ENCODE measurements at places on chromosomes 1 and 21.

DNA sequence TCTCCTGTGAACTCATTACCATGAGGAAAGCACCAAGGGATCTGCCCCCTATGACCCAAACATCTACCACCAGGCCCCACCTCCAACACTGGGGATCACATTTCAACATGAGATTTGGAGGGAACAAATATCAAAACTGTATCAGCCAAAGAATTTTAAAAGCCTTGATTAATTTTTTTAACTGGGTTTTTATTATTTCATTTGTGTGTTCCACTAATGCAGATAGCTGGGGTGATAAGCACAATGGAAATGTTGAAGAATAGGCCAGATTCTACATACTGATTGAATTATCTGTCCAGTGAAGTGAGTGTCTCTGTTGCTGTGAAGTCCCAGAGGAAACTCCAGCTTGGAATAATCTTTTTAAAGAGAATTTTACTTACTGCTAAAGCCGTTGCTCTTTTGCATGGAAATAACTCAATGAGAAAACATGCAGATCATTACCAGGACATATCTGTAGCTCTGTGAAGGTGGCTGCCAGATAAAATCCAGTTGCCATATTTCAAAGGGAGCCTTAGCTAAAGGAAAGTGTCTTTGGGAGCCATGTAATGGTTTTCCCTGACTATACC is 44.4 kb upstream of the DHCR24 start:
- no peak for DNase-seq
- H3K4me3 ChIP-seq = no peak overlapping the region
- no peaks in the 10 kb centered on the region for H3K4me1 ChIP-seq
- no peak overlapping the region for H3K27ac ChIP-seq
- H3K36me3 ChIP-seq = no peaks in the 10 kb centered on the region

DNA sequence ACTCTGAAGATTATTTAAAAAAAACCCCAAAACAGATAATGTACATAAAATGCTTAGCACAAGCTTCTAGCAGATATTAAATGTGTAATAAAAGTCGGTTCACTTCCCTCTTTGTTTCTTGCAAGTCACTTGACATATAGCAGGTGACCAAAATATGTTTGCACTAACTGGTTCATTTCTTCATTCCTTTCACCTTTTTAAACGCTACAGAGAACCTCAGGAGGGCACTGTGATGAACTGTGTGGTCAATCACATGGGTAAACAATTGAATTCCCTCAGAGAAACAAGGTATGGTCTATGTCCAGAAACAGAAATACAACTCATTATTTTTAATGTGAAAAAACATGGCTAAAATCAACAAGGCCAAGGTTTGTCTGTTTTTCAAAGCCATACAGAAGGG is 51.3 kb upstream of the BCL10 start:
- H3K4me3 ChIP-seq = no peak overlapping the region
- no peak overlapping the region for H3K27ac ChIP-seq
- no peaks in the 10 kb centered on the region for H3K36me3 ChIP-seq
- no peaks in the 10 kb centered on the region for H3K27me3 ChIP-seq
- H3K4me1 ChIP-seq = no peaks in the 10 kb centered on the region

- H3K4me3 ChIP-seq = no peak overlapping the region
- no peak for DNase-seq
- no peaks in the 10 kb centered on the region for H3K36me3 ChIP-seq
- no peaks in the 10 kb centered on the region for H3K27me3 ChIP-seq
- H3K27ac ChIP-seq = no peak overlapping the region
Measured at GRCh38 chr1:103459346-103459745, 66.2 kb upstream of the RNPC3 start.

GRCh38 chr1:203039609-203040512 is 13.6 kb downstream of the PPFIA4 start:
- no peak overlapping the region for H3K27ac ChIP-seq
- H3K27me3 ChIP-seq = no peaks in the 10 kb centered on the region

DNA sequence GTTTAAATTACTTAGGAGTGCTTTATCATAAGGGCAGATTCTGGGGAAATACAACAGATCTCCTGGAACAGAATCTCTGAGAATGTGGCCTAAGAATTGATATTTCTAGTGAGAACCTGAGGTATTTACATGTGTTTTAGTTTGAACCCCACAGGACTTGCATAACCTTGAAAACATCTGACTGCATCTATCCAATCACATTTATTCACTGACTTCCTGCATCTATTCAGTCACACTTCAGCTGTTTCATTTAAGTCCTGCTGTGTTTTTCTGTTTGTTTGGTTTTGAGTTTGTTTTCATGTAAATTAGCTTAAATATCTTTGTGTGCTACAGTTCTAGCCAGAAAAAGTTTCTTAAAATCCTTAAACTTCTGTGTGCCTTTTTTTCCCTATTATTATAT is 1260.7 kb downstream of the PLA2G4A start:
- H3K27me3 ChIP-seq = no peaks in the 10 kb centered on the region
- no peaks in the 10 kb centered on the region for H3K4me1 ChIP-seq
- H3K27ac ChIP-seq = no peak overlapping the region
- H3K4me3 ChIP-seq = no peak overlapping the region

- peaks cover 5% of the 10 kb centered on the region for H3K36me3 ChIP-seq
- H3K27ac ChIP-seq = no peak overlapping the region
- DNase-seq = no peak
- H3K27me3 ChIP-seq = no peaks in the 10 kb centered on the region
- no peak overlapping the region for H3K4me3 ChIP-seq
- no peaks in the 10 kb centered on the region for H3K4me1 ChIP-seq
Measured at GRCh38 chr1:70429219-70429618, 18.2 kb downstream of the CTH start.

All from effector memory CD4-positive, alpha-beta T cell (primary cell).